ENCODE measurements at places on chromosomes 7 and 10. TPM values are rescaled to one million over a fixed set of nuclear protein-coding genes. Genes with fewer than 3 reads are reported as not detected.

- H3K4me3 ChIP-seq = no peak overlapping the region
- no peaks in the 10 kb centered on the region for H3K27me3 ChIP-seq
- no peaks in the 10 kb centered on the region for H3K4me1 ChIP-seq
- no peak for DNase-seq
- no peak overlapping the region for H3K27ac ChIP-seq
- no peaks in the 10 kb centered on the region for H3K36me3 ChIP-seq
Observed at GRCh38 chr7:15503603-15504290, 58.1 kb downstream of the AGMO start.

DNA sequence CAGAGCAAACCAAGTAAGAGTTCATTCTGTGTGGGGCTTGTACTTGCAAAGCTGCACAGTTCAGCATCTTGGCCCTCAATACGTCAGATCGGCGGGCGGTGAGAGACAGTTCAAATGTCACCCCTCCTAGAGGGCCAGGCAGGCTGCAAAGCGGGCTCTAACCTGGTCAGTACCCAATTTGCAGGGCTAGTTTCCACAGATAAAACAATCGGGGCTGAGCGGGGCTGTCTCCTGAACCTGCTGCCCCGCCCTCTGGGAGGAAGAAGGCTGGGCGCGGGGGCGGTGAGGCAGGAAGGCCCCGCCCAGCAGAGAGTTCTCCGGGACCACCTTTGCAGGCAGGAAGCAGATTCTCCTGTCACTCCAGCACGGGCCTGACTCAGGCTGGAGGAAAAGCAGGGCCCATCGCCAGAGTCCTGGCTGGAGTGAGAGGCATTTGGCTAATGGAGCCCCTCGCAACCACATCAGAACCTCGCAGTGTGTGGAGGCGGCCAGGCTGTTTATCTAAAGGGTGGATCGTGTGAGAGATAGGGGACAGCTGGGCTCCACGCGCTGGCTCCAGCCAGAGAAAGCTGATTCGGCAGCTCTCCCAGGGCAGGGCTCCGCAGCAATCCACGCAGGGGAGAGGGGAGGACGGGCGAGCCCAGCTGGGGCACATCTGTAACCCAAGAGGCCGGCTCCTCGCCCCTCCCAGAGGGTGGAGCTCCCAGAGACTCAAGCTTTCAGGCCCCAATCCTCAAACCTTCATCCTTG lies 83.1 kb downstream of the SH3PXD2A start:
- H3K27me3 ChIP-seq = no peaks in the 10 kb centered on the region
- no peak for DNase-seq
- H3K36me3 ChIP-seq = peaks cover 19% of the 10 kb centered on the region
- peaks cover 5% of the 10 kb centered on the region for H3K4me1 ChIP-seq

DNA sequence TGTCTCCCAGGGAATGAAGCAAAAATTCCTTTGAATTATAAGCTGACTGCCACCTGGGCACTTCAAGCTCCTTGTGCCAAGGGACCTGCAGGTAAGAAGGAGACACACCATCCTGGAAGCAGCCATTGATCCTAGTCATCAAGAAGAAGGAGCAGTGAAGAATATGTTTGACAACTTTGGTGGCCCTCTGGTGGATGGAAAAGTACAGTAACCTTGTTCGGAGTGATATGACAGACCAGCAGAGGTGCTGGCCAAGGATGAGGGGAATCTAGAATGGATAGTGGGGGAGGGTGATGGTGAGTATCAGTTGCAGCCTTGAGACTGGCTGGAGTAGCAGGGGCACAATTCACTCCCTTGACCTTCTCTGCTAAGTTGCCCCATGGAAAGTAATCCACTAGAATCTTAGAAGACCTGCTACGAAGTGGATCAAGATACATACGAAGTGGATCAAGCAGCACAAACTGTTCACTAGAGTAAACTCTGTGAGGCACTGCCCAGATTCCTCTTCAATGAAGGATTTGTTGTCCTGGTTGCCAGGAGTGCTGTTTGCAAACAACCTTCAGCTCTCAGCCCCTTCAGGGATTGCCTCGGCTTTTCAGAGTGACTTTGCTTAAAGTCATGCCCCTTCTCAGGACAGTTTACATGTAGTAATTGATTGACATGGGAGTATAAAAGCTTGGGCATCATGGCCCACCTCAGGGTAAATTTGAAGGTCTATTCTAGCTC lies 44.8 kb upstream of the ORC5 start:
- H3K4me3 ChIP-seq = no peak overlapping the region
- H3K27me3 ChIP-seq = peaks cover 20% of the 10 kb centered on the region
- peak; percentile 12 for DNase-seq
- H3K4me1 ChIP-seq = no peaks in the 10 kb centered on the region
- no peak overlapping the region for H3K27ac ChIP-seq

Gene STRA8
- polyA plus RNA-seq = 0.20 TPM

GRCh38 chr7:121133444-121133843 lies 144.9 kb downstream of the CPED1 start:
- no peaks in the 10 kb centered on the region for H3K4me1 ChIP-seq
- no peaks in the 10 kb centered on the region for H3K36me3 ChIP-seq
- DNase-seq = no peak
- H3K27me3 ChIP-seq = no peaks in the 10 kb centered on the region
- no peak overlapping the region for H3K27ac ChIP-seq
- H3K4me3 ChIP-seq = no peak overlapping the region

Gene SLC13A1
- polyA plus RNA-seq = not detected

DNA sequence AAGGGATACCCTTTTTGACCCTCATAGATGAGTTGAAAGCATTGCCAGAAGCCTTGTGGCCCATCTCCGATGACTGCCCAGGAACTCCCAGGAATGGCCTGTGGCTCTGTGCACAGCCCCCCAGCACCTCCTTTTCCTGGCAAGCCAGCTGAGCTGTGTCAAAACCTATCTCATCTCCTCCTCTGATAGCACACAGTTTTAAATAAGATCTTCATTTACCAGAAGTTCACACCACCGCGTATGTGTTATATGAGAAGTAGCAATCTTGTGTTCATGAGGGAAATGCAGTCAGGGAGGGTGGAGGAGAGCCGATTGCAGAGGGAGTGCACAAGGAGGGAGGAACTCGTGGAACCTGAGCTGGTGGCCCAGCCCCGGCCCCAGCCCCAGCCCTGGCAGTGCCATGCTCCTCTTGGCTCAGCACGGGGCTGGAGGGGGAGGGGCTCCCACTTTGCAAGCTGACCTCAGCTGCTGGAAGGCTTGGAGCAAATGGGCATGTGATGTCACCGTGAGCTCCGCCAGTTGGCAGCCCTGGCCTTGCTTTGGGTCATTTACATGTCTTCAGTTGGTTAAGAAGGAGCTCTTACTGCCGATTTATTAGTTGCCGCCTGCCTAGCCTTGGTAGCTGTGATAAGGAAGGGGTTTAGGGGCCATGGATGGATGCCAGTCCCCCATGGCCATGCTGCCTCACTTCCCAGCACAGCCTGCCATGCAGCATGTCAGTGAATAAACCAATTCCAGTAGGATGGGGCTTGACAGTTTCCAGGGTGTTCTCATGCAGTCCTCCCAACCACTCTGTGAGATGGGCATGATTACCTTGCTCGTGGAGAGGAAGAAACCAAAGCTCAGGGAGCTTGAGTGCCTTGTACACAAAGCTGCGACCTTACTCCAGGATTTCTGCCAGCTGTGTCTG lies 20.0 kb downstream of the UNC5B start:
- no peak for DNase-seq
- no peaks in the 10 kb centered on the region for H3K4me1 ChIP-seq
- H3K27me3 ChIP-seq = peaks cover 3% of the 10 kb centered on the region
- H3K36me3 ChIP-seq = no peaks in the 10 kb centered on the region
- no peak overlapping the region for H3K27ac ChIP-seq

Gene MMP21
- not detected for polyA plus RNA-seq

DNA sequence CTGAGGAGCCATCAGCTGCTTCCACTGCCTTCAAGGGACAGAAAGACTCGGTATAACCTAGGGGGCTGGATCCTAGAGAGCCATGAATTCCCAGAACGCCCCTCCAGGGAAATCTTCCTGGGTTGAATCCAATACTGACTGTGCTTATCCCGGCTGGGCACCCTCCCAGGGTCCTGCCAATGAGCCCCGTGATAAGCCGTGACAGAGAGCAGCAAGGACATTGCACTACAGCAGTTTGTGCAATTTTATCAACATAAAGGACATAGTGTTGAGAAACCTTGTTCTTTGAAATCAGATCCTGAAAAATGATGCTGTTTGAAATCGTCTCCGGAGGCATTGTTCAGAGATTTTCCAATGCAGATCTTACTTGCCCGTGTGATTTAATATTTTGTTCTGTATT lies 18.8 kb downstream of the AKR1B1 start:
- no peak overlapping the region for H3K27ac ChIP-seq
- no peaks in the 10 kb centered on the region for H3K4me1 ChIP-seq
- H3K27me3 ChIP-seq = no peaks in the 10 kb centered on the region
- H3K36me3 ChIP-seq = peaks cover 37% of the 10 kb centered on the region
- no peak overlapping the region for H3K4me3 ChIP-seq

Gene JAKMIP3
- 0.03 TPM for polyA plus RNA-seq

Gene IDE
- polyA plus RNA-seq = 13.0 TPM

GRCh38 chr7:50720295-50720694 lies 62.4 kb downstream of the GRB10 start:
- DNase-seq = no peak
- H3K4me3 ChIP-seq = no peak overlapping the region
- H3K36me3 ChIP-seq = no peaks in the 10 kb centered on the region
- H3K27ac ChIP-seq = no peak overlapping the region

Gene AASS
- 11.6 TPM for polyA plus RNA-seq

DNA sequence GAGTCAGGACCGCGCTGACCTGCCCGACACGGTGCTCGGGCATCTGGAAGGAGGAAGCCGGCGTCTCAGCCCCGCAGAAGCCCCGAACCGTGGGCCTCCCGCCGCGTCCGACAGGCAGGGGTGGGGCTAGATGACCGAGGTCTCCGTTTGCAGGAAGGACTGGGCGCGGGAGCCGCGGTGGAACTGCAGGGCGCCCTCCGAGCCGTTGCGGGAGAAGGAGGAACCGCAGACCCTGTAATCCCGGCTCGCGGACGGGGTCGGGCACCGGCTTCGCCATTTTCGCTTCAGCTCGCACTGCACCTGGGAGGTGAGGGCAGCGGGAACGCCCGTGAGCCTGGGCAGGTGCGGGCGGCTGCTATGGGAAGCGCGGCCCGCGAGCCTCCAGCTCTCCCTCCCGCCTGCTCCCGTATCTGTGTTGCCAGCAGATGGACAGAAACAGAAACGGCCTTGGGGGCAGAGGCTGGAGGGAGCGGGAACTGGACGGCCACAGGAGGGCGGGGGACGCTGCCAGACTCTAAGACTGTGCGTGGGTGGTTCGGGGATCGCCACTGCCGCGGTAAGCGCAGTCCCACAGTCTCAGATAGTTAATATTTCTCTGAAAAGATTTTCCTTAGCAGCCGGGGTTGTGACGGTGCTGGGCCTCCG lies 114.1 kb downstream of the VIPR2 start:
- peak; percentile 46 for DNase-seq
- H3K4me3 ChIP-seq = peak overlapping the region; percentile 52
- no peaks in the 10 kb centered on the region for H3K4me1 ChIP-seq
- H3K27me3 ChIP-seq = peaks cover 72% of the 10 kb centered on the region
- no peak overlapping the region for H3K27ac ChIP-seq
- no peaks in the 10 kb centered on the region for H3K36me3 ChIP-seq

Gene FAM25C
- polyA plus RNA-seq = not detected

GRCh38 chr7:95690367-95690947 lies 81.9 kb upstream of the DYNC1I1 start:
- no peak overlapping the region for H3K27ac ChIP-seq
- no peaks in the 10 kb centered on the region for H3K36me3 ChIP-seq
- no peak overlapping the region for H3K4me3 ChIP-seq
- H3K4me1 ChIP-seq = no peaks in the 10 kb centered on the region

DNA sequence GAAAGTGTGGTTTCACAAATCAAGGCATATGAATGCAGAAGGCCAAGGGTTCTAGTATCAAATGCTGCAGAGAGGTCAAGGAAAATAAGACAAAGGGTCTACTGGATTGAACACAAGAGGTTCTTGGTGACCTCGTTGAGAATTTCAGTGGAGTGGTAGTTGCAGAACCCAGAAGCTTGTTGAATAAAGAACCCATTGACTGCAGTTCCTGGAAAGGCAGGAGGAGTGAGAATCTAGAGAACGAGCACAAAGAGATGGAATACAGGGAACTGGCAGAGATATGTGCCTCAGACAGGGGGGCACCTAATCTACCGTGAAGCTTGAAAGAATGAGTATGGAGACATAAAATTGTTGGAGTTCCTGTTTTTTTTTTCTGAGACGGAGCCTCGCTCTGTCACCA lies 3.5 kb upstream of the SEPTIN7 start:
- DNase-seq = no peak
- peaks cover 3% of the 10 kb centered on the region for H3K27me3 ChIP-seq
- no peaks in the 10 kb centered on the region for H3K36me3 ChIP-seq

DNA sequence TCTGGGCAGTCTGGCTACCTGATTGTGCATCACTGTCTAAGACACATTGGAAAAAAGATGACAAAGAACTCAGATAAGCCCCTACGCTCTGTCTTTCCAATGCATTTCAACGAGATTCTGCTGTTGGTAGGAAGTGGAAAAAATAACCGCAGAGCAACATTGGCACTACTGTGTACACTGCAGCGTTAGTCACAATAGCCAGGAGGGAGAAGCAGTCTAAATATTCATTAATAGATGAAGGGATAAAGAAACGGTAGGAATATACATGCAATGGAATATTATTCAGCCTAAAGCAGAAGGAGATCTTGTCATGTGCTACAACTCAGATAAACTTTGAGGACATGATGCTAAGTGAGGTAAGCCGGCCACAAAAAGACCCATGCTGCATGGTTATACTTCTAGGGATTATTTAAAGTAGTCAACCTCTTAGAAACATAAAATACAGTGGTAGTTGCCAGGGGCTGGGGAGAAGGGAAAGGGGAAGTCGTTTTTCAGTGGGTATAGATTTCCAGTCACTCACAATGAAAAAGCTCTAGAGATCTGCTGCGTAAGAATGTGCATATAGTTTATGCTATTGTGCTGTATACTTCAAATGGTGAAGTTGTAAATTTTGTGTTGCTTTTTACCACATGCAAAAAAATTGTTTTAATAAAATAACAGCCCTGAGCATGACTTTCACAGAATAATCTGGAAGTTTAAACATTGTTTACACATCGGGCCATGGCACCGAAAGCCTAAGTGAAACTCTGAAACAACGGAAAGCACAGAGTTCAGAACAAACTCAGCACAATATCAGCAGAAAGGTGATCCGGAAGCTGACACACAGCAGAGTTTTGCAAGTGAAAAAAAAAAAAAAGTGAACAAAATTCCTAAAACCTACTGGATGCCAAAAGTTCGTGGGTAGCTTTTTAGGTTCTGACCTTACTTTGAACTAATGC lies 40.1 kb downstream of the ELMO1 start:
- no peaks in the 10 kb centered on the region for H3K36me3 ChIP-seq
- no peak for DNase-seq
- H3K27me3 ChIP-seq = no peaks in the 10 kb centered on the region
- H3K4me1 ChIP-seq = peaks cover 14% of the 10 kb centered on the region
- H3K27ac ChIP-seq = no peak overlapping the region

GRCh38 chr10:96271016-96271815 lies at the start of gene BLNK:
Gene BLNK, minus strand, starts transcription at chr10:96271569. Its CDS starts 171 bp downstream, at chr10:96271398.
- no peak for DNase-seq
- no peak within 1 kb of the TSS for H3K4me3 ChIP-seq
- H3K27me3 ChIP-seq = 0 out of 2 replicates have a peak, but pooled peaks cover 1% of the 10 kb centered on the region
- no peak within 1 kb of the TSS for H3K27ac ChIP-seq

GRCh38 chr7:73822319-73823173 lies 8.2 kb upstream of the CLDN4 start:
- DNase-seq = peak; percentile 50
- H3K4me3 ChIP-seq = no peak overlapping the region
- no peak overlapping the region for H3K27ac ChIP-seq
- peaks cover 31% of the 10 kb centered on the region for H3K27me3 ChIP-seq
- H3K36me3 ChIP-seq = no peaks in the 10 kb centered on the region

GRCh38 chr10:35236739-35237138 lies 99.6 kb upstream of the CCNY start:
- H3K27me3 ChIP-seq = no peaks in the 10 kb centered on the region
- H3K4me1 ChIP-seq = peaks cover 53% of the 10 kb centered on the region
- peak overlapping the region; percentile 45 for H3K4me3 ChIP-seq
- peak; percentile 25 for DNase-seq
